ENCODE measurements at places on chromosomes 13 and 19. TPM values are rescaled to one million over a fixed set of nuclear protein-coding genes. Genes with fewer than 3 reads are reported as not detected.

GRCh38 chr19:52518646-52519045 lies 8.8 kb upstream of the ZNF808 start:
- no peaks in the 10 kb centered on the region for H3K27me3 ChIP-seq
- H3K27ac ChIP-seq: no peak overlapping the region
- H3K4me3 ChIP-seq: no peak overlapping the region
- no peaks in the 10 kb centered on the region for H3K36me3 ChIP-seq
- H3K4me1 ChIP-seq: no peaks in the 10 kb centered on the region
- no peak for DNase-seq

GRCh38 chr13:101655435-101655834 lies 203.0 kb downstream of the ITGBL1 start:
- H3K4me3 ChIP-seq: no peak overlapping the region
- H3K27me3 ChIP-seq: no peaks in the 10 kb centered on the region
- no peaks in the 10 kb centered on the region for H3K36me3 ChIP-seq
- no peak for DNase-seq

GRCh38 chr13:94656176-94656575 lies 54.5 kb downstream of the GPR180 start:
- H3K4me3 ChIP-seq: no peak overlapping the region
- no peak for DNase-seq
- peaks cover 4% of the 10 kb centered on the region for H3K4me1 ChIP-seq
- no peaks in the 10 kb centered on the region for H3K27me3 ChIP-seq

GRCh38 chr19:52188822-52189734 lies 774 bp upstream of the PPP2R1A start:
- DNase-seq: no peak
- H3K27ac ChIP-seq: peak overlapping the region; percentile 80
- peak overlapping the region; percentile 37 for H3K4me3 ChIP-seq
- H3K4me1 ChIP-seq: peaks cover 2% of the 10 kb centered on the region
- no peaks in the 10 kb centered on the region for H3K27me3 ChIP-seq
- H3K36me3 ChIP-seq: peaks cover 4% of the 10 kb centered on the region

GRCh38 chr19:54317108-54317964 lies 4.4 kb upstream of the LILRA5 start:
- H3K27me3 ChIP-seq: no peaks in the 10 kb centered on the region
- H3K36me3 ChIP-seq: no peaks in the 10 kb centered on the region
- H3K4me1 ChIP-seq: peaks cover 2% of the 10 kb centered on the region

GRCh38 chr13:23703246-23703860 lies 133.1 kb downstream of the TNFRSF19 start:
- peak overlapping the region; percentile 1 for H3K27ac ChIP-seq
- H3K4me3 ChIP-seq: no peak overlapping the region
- peaks cover 33% of the 10 kb centered on the region for H3K4me1 ChIP-seq
- no peaks in the 10 kb centered on the region for H3K27me3 ChIP-seq
- peak; percentile 71 for DNase-seq

- H3K4me1 ChIP-seq: peaks cover 19% of the 10 kb centered on the region
- DNase-seq: peak; percentile 91
- no peaks in the 10 kb centered on the region for H3K27me3 ChIP-seq
- peaks cover 28% of the 10 kb centered on the region for H3K36me3 ChIP-seq
These were observed at the start of gene KANK2 for GRCh38 chr19:11197291-11198174. Gene KANK2, minus strand, starts transcription at chr19:11197545. Its CDS starts 3,034 bp downstream, at chr19:11194511.

DNA sequence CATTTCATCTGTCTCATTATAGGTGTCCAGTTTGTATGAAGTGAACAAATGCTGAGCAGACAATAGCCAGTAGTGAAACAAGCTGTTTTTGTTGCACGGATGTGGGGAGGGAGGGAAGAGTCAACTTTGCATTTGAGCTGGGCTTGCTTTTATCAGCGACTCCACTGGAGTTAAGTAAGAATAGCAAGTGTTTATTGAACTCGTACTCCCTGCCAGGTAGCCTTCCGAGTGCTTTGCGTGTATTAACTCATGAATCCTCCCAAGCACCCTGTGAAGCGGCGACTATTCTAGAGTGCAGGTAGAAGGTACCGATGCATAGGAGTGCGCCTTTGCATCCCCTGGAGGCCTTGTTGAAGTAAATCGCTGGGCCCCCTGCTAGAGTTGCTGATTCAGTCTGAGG lies 4.7 kb upstream of the ZNF444 start:
- H3K27me3 ChIP-seq: no peaks in the 10 kb centered on the region
- H3K36me3 ChIP-seq: no peaks in the 10 kb centered on the region
- H3K4me1 ChIP-seq: no peaks in the 10 kb centered on the region
- no peak overlapping the region for H3K4me3 ChIP-seq
- no peak overlapping the region for H3K27ac ChIP-seq

DNA sequence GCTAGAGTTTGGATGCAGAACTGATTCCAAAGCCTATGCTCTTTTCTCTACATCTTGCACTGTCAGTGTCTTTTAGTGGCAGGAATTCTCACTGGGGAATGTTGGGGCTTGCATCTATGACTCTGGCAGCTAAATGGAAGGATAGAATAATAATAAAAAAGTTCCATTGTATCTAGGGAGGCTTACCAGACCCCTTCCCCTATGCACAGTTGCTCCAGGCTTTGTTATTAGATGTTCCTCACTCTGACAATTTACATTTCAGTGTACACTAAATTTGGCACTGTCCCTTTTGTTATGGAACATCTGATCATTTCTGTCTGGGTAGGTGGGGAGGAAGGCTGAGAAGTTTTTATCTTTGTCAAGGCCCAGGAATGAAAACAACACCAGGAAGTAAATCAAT lies 3.7 kb upstream of the TRIM13 start:
- no peaks in the 10 kb centered on the region for H3K27me3 ChIP-seq
- H3K4me1 ChIP-seq: peaks cover 6% of the 10 kb centered on the region
- DNase-seq: no peak
- no peak overlapping the region for H3K27ac ChIP-seq

DNA sequence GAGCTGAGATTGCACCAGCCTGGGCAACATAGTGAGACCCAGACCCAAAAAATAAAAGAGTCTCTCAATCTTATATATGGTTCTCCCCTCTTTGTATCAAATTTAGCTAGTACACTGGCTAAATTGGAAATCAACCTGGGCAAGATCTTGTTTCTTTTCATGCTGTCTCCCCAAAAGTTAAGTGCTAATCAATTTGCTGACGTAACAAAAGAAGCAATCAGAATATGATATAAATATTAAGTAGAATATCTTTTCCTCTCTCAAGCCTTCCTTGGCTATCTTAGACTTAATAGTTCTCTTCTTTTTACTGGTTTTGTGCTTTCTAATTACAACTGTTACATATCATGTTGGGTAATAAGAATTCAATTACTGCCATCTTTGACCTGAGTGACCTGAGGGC lies 258.9 kb downstream of the KCNRG start:
- H3K27me3 ChIP-seq: no peaks in the 10 kb centered on the region
- H3K27ac ChIP-seq: no peak overlapping the region
- no peaks in the 10 kb centered on the region for H3K4me1 ChIP-seq
- no peaks in the 10 kb centered on the region for H3K36me3 ChIP-seq
- H3K4me3 ChIP-seq: no peak overlapping the region
- DNase-seq: no peak

GRCh38 chr13:41064493-41064892 lies 3.2 kb downstream of the WBP4 start:
- H3K36me3 ChIP-seq: peaks cover 20% of the 10 kb centered on the region
- no peak overlapping the region for H3K4me3 ChIP-seq
- H3K27ac ChIP-seq: no peak overlapping the region
- no peak for DNase-seq

- no peak overlapping the region for H3K4me3 ChIP-seq
- no peak overlapping the region for H3K27ac ChIP-seq
- DNase-seq: no peak
- no peaks in the 10 kb centered on the region for H3K36me3 ChIP-seq
These were observed 5.6 kb downstream of the ATP8A2 start for GRCh38 chr13:25377244-25377962.

- H3K27ac ChIP-seq: peak overlapping the region; percentile 8
- DNase-seq: no peak
- H3K27me3 ChIP-seq: no peaks in the 10 kb centered on the region
- H3K4me3 ChIP-seq: no peak overlapping the region
These were observed 2.1 kb upstream of the PTBP1 start for GRCh38 chr19:795073-795611.

DNA sequence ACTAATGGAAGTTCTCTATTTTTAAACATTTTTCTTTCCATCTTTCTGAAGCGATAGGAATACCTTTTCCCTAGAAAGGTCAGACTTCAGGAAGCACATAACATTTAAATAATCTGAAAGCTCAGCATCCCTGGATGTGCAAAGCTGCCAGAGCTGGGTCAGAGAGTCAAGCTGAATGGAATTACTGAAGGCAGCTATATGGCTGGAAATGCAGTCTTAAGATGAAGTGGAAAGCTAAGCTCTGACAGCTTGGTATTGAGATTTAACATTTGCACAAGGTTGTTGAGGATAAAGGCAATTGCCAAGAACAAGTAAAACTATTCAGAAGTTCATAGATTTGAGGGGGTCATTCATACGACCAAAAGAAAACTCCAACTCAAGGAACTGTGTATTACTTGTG lies 28.8 kb downstream of the HTR2A start:
- peak; percentile 82 for DNase-seq
- H3K27ac ChIP-seq: no peak overlapping the region
- no peaks in the 10 kb centered on the region for H3K4me1 ChIP-seq
- H3K27me3 ChIP-seq: no peaks in the 10 kb centered on the region
- H3K36me3 ChIP-seq: no peaks in the 10 kb centered on the region
- H3K4me3 ChIP-seq: no peak overlapping the region

- H3K36me3 ChIP-seq: no peaks in the 10 kb centered on the region
- H3K27me3 ChIP-seq: no peaks in the 10 kb centered on the region
- no peak overlapping the region for H3K4me3 ChIP-seq
- H3K27ac ChIP-seq: no peak overlapping the region
- no peaks in the 10 kb centered on the region for H3K4me1 ChIP-seq
These were observed 1347.3 kb downstream of the PCDH9 start for GRCh38 chr13:65882810-65883209.

GRCh38 chr19:2150794-2151338 lies 500 bp downstream of the AP3D1 start:
- no peaks in the 10 kb centered on the region for H3K36me3 ChIP-seq
- DNase-seq: no peak
- peak overlapping the region; percentile 81 for H3K4me3 ChIP-seq
- H3K4me1 ChIP-seq: peaks cover 12% of the 10 kb centered on the region
- no peaks in the 10 kb centered on the region for H3K27me3 ChIP-seq

The ZNF345 gene
- 3.2 TPM for polyA plus RNA-seq

The CD37 gene
- 37.2 TPM for polyA plus RNA-seq

The DCLK1 gene
- 1.2 TPM for polyA plus RNA-seq

The CBY2 gene
- polyA plus RNA-seq: not detected

The GTF3A gene
- polyA plus RNA-seq: 125 TPM

The FXYD7 gene
- polyA plus RNA-seq: 0.31 TPM

The TMEM59L gene
- 1.1 TPM for polyA plus RNA-seq

The MISP3 gene
- 11.2 TPM for polyA plus RNA-seq

The PRTN3 gene
- polyA plus RNA-seq: 0.85 TPM
